ENCODE measurements at places on chromosomes 16 and 17.

DNA sequence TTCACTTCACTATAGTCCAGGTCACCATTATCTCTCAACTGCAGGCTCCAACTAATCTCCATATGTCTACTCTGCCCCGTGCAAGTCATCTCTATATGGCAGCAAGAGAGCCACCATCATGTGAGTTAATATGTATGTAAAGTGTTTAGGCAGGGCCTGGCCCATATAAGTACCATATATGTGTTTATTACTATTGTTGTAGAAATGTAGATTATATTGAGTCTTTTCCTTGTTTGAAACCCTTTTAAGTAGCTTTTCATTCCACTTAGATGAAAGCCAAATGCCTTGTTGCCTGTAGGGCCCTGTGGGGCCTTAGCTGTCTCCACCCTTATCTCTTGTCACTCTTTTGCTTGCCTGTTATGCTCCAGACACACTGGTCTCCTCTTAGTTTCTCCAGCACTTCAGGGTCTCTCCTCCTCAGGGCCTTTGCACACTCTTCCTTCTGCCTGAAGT, 164.0 kb downstream of the PHKB start:
- no peak for DNase-seq

- no peak for DNase-seq
Observed at GRCh38 chr17:78601577-78602190, 24.5 kb upstream of the DNAH17 start.

DNA sequence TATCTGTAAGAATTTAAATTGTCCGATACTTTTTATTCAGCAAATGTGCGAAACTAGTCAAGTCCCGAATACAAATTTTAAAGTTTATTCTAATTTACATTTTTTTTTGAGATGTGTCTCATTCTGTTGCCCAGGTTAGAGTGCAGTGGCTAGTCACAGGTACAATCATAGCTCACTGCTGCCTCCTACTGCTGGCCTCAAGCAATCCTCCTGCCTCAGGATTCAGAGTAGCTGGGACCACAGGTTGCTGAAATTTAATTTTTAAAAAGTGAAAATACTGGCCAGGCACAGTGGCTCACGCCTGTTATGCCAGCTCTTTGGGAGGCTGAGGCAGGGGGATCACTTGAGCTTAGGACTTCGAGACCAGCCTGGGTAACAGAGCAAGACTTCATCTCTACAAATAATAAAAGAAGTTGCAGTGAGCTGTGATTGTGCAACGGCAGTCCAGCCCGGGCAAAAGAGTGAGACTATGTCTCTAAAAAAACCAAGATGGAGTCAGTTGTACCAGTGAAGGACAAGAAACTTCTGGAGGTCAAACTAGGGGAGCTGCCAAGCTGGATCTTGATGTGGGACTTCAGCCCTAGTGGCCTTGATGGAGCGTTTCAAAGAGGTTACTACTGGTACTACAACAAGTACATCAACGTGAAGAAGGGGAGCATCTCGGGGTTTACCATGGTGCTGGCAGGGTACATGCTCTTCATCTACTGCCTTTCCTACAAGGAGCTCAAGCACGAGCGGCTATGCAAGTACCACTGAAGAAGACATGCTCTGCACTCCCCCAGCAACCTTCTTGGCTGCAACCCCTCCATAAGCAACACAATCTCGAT, 5.6 kb downstream of the POLG2 start:
- DNase-seq, result no peak

GRCh38 chr17:31251105-31251969, 45.7 kb downstream of the OMG start:
- no peak for DNase-seq

GRCh38 chr17:75927286-75927922, 13.4 kb downstream of the FBF1 start:
- no peak for DNase-seq

- DNase-seq, result no peak
Observed at GRCh38 chr16:23334457-23334853, 32.4 kb downstream of the SCNN1B start.

GRCh38 chr17:182050-182751, 751 bp upstream of the DOC2B start:
- DNase-seq, result no peak

GRCh38 chr16:35795361-35796029, 2336.1 kb downstream of the TP53TG3F start:
- no peak for DNase-seq

- DNase-seq, result no peak
Observed at GRCh38 chr17:33509331-33509730, 216.2 kb upstream of the ASIC2 start.

DNA sequence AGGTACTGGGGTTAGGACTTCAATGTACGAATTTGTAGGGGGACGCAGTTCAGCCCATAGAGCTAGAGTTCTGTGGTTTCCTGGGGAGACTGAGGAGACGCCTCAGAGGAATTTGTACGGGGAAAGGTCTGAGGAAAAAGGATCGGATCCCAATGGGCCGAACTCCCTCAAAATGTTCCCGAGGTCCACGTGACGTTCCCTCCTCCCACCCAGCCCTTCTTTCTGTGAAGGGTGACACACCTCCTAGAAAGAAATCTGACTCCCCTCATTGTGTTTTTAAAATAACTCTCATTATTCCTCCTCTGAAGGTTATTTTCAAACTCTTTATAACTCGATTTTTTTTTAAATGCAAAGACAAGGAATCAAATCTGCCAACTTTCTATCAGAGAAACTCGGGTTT, 8.6 kb downstream of the RGS9 start:
- DNase-seq, result no peak

DNA sequence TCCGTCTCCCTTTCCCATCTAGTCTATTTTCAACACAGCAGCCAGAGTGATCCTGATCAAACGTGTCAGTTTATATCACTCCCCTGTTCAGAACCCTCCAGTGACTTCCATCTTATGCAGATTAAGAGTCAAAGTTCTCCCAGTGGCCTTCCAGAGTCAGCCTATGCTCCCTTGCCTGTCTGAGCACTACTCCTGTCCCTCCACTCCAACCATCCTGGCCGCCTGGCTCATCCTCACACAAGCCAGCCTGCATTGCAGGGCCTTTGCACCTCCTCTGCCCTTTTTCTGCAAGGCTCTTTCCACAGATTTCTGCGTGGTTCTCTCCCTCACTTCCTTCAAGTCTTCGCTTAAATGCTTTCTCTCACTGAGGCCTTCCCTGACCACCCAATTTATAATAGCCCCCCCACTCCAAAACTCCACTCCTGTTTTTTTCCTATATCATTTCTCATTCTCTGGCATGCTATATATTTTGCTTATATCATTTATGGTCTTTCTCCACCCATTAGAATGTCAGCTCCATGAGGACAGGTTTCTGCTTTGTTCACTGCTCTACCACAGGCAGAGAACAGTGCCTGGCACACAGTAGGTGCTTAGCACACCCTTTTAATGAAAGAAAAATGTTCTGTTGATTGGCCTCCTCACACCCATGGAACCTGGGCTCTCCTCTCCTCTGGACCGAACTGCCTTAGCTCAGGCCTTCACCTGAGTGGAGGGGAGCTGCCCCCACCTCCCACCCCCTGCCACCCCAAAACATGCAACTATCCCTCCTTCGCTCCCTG, 9.3 kb downstream of the SAMD14 start:
- DNase-seq, result no peak

GRCh38 chr16:23590181-23590580, 5.9 kb downstream of the NDUFAB1 start:
- no peak for DNase-seq

GRCh38 chr16:56695246-56695645, 13.0 kb downstream of the MT1X start:
- no peak for DNase-seq

GRCh38 chr16:15639061-15639568, 3.8 kb downstream of the MARF1 start:
- no peak for DNase-seq

- peak; percentile 50 for DNase-seq
Observed at GRCh38 chr17:81119223-81120148, 45.8 kb upstream of the PVALEF start.
